ENCODE measurements at places on chromosomes 5 and 9.

GRCh38 chr5:85931220-85931619, 686.5 kb upstream of the COX7C start:
- DNase-seq: no peak

DNA sequence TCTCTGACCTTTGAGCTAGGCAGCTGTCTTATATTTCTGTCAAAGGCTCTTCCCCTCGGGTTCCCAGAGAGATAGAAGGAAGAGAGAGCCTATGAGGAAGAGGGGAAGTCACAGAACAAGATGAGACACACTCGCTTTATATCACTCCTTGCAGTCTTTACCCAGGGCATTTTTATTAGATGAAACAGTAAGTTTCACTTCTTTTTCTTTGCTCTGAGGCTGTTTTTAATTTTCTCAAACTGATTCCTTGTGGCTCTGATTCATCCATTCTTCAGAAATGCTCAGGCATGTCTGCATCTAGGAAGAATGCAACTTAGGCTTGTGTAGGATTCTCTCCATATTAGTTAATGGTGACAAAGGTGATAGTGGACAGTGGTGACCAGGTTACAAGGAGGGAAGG, 132.9 kb upstream of the CHD1 start:
- DNase-seq: peak; percentile 5

DNA sequence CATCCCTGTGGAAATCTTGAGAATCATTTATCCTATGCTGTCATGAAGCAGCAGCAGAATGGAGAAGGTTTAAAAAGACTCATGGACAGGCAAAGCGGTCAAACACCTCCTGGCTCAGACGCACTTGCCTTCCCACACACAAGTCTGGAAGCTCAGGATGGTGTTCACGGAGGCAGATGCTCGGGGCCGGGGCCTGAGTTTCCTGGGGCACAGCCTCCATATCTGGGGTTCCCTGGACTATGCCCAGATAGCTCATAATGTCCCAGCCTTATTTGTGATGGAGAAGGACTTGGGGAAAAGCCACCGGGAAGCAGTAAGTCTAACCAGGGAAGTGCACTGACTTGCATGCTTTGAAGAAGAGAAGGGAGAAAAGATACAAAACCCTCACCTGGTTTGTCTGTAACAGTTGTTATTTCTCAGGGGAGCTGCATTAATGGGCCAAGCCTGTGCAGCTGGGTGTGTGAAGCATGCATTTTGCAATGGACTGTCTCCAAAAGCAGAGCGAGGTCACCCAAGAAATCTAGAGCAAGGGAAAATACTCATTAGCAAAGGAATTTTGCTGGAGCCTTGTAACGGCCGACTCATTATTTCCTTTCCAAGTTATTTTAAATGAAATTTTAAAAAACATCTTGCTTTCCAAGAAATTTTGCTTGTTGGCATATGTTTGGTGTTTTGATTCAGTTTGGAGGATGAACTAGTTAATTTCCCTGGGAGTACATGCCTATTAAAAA, 3.4 kb downstream of the S1PR3 start:
- DNase-seq: no peak

GRCh38 chr9:13568841-13569601, 289.5 kb upstream of the MPDZ start:
- no peak for DNase-seq

GRCh38 chr9:86054695-86055094, 44.7 kb downstream of the GOLM1 start:
- DNase-seq: no peak

DNA sequence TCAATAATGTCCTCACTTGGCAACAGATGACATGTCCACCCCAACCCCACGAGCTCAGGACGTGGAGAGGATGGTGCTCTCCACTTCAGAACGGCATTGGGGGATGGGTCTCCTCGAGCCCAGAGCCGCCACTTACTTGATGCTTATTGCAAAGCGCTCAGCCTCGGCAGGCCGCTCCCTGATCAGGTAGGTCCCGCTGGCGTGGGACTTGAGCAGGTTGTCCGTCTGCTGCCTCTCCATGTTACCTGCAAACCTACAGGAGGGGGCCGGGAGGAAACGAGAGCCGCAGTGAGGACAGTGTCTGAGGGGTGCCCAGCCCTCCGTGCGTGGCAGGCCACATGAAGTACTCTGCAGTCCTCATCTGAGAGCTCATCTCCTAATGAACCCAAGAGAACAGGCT, 36.6 kb upstream of the SARDH start:
- DNase-seq: no peak

DNA sequence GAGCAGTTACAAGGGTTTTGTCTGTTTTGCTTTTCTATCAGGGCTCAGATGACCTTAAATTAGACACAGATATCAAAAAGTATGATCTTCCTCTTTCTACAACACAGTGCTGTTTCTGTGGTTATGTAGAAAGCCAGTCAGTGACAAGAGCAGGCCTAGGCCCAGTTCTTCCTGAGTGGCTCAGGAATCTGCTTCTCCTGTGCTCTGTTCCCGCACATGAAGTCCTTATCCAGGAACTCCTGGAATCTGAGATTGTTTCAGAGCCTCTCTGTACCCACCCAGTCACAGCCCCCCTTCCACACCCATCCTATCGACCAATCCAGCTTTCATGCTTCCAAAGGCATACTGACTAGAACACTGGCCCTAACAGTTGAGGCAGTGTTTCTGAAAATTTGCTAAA, 40.4 kb upstream of the SMU1 start:
- DNase-seq: no peak

DNA sequence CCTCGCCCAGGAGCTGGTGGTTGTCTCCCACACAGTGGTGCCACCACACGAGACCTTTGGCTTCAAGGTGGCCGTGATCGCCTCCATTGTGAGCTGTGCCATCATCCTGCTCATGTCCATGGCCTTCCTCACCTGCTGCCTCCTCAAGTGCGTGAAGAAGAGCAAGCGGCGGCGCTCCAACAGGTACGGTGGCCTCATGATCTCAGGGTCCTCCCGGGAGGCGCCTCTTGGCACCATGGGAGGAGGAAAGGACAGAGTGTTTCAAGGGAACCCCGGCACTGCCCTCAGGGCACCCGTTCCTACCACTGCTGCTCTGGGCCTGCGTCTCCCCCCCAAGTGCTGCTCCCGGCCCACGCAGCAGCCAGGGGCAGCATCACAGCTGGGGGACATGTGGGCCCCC, 18.2 kb upstream of the CARD19 start:
- DNase-seq: no peak

GRCh38 chr5:139273572-139274289, 19.8 kb upstream of the MATR3 start:
- DNase-seq: peak; percentile 94

DNA sequence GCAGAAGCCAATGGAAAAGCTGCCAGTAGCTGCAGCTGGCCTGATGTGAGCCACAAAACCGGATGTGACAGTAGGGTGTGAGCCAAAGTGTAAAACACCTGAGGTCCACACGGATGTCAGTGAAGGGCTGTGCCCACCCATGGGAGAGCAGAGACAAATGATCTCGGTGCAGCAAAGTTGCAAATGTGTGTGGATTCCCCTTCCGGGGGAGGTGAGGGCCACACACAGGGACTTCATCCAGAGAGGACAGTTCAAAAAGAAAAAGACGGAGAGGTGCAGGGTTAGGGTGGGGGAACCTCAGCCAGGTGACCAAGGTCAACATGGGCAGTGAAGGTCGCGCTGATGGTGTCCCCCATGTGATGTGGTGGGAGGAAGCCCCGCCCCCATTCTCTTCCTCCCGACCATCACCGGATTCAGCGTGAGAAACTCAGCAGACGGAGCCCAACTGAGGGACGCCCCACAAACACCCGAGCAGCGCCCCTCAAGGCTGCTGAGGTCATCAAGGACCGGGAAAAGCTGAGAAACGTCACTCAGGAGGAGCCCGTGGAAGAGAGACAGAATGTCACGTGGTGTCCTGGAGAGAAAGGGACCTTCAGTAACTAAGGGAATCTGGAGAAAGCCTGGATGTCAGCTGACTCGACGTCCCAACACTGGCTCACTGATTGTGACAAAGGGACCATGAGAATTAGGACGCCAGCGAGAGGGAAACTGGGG, 11.4 kb upstream of the PTGDS start:
- DNase-seq: peak; percentile 71

DNA sequence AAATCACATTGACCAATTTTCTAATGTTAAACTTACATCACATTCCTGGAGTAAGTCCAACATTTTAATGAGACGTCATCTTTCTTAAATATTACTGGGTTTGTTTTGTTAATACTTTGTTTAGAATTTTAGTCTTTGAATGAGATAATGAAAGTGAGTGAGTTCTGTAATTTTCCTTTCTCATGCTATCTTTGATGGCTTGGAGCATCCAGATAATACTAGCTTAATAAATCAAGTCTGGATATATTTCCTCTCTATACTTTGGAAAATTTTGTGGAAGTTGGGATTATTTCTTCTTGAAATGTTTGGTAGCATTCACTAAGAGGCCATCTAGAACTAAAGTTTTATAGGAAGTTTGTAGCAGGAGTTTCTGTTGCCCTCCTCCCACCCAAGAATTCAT, 90.8 kb upstream of the IL7R start:
- no peak for DNase-seq

GRCh38 chr5:117359895-117360294, 785.3 kb upstream of the SEMA6A start:
- DNase-seq: no peak

GRCh38 chr9:97903177-97903576, 19.1 kb downstream of the TRMO start:
- no peak for DNase-seq

DNA sequence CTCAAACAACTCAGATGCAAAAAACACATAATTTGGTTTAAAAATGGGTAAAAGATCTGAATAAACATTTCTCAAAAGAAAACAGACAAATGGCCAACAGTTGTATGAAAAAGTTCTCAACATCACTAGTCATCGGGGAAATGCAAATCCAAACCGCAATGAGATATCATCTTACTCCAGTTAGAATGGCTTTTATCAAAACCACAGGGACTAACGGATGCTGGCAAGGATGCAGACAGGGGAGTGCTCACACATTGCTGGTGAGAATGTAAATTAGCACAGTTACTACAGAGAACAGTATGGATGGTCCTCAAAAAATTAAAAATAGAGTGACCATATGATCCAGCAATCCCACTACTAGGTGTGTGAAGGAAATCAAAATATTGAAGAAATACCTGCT, 589.1 kb upstream of the ADAMTS16 start:
- no peak for DNase-seq

GRCh38 chr5:172454358-172455086, at the start of gene SH3PXD2B:
SH3PXD2B (minus strand) TSS chr5:172454525; CDS start chr5:172454352, 173 bp downstream.
- no peak for DNase-seq

DNA sequence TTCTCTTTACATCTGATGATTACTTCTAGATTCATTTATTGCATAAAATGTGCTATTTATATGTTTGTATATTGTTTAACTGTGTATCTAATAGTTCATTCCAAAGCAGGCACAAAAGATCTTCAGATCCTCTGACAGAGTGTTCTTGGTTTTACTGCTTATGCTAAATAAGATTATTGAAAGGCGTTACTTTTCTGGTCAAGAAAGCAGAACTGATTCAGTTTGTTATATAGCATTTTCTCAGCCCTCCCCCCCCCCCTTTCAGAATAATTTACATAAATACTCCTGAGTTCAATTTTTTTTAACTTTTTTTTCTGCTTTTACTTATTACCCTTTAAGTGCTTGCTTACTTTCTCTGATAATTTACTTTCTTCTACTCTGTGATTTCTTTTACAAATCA, 15.4 kb downstream of the CDC42SE2 start:
- no peak for DNase-seq

DNA sequence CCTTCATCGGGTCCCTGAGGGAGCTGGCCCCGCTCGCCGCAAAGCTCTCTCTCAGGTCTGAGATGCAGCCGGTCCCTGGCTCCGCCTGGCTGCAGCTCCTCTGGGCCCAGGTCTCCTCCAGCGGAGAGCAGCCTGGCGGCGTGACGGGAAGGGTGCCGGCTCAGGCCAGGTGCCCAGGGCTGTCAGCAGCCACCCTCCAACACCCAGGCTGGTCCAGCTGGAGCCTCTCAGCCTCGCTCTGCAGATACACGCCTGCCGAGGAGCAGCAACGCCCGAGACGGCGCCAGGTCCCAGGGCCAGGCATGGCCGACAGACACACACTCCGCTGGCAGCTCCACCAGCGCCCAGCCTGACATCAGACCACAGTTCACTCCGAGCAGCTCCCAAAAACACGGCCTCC, 25.6 kb downstream of the FAM163B start:
- no peak for DNase-seq

- no peak for DNase-seq
These were observed 243.0 kb upstream of the PTPRD start for GRCh38 chr9:10855847-10856246.

DNA sequence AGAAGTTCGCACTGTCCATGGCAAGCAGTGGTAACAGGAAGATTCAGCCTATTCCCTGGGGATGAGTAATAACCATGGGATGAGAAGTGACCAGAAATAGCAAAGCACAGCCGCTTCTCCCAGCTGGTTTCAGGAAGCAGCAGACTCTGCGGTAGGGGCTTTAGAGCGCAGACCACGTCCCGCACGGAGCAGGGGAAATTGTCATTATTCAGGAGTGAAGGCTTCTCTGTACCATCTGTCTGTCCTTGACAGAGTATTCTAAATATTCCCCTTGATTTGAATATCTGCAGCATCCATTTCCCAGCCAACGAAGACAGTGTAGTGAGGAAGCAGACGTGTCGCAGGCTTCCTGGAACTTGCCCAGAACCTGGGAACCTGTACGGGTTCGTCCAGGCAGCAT, 159.6 kb downstream of the NXNL2 start:
- DNase-seq: no peak

DNA sequence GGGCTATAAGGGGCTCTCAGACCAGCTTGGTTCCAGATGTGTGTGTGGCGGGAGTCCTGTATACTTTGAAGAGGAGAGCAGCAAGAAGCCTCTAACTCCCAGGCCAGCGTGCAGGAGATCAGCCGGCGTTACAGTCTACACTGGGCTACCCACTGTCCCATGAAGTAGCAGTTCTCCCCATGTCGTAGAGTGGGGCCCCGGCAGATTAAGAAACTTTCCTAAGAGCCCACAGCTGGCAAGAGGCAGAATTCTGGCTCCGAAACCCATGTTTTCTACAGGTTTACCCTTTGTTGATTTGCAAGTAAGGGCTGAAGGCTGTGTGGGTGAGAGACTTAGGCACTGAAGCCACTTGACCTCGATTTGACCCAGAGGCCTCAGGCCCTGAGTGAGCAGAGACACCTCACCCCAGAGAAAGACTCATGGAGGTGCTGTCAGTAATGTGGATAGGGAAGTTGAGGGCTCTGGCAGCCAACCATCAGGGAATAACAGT, 881 bp upstream of the B4GALT1 start:
- peak; percentile 84 for DNase-seq

GRCh38 chr5:61666064-61666621, 334.1 kb downstream of the ZSWIM6 start:
- peak; percentile 52 for DNase-seq

DNA sequence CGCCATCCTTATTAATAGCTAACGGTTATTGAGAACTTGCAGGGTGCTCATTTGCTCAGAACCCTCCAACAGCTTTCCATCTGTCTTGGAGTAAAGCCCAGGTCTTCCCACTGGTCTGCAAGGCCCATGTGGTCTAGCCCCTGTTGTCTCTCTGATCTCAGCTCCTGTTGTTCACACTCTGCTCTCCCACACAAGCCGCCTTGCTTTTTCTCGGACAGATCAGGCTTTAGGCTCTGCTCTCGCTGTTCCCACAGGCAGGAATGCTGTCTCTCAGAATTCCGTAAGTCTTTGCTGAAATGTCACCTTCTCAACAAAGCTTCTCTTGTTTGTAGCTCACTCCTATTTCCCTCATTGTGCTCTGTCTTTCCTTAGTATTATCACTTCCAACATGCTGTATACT, 34.3 kb downstream of the GPR107 start:
- DNase-seq: no peak

GRCh38 chr9:94870793-94871558, 144.5 kb downstream of the AOPEP start:
- DNase-seq: no peak

- DNase-seq: no peak
These were observed 143.3 kb upstream of the TNPO1 start for GRCh38 chr5:72673180-72673579.

Measured in inflammatory macrophage treated with lipopolysaccharide for 1 hour (primary cell).